Esophagus squamous epithelium (tissue), 5 donors: ENCODE measurements at places on chromosomes 6 and 20.

DNA sequence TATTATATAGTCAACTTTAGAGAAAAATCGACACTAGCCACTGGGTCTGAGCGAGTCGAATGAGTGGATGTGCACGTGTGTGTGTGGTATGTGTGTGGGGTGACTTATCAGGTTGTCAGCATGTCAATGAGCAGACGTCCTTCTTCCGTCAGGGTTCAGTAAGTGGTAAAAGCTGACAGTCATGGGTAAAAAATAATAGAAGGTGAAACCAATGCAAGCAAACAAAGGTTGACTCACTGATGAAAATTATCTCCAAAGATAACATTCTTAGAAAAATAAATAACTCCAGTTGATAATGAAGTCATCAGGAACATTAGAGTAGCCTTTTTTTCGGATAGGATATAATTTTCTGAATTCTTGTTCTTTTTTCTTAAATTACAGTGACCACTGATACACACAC, 243.8 kb upstream of the FOXQ1 start:
- DNase-seq: no peak

DNA sequence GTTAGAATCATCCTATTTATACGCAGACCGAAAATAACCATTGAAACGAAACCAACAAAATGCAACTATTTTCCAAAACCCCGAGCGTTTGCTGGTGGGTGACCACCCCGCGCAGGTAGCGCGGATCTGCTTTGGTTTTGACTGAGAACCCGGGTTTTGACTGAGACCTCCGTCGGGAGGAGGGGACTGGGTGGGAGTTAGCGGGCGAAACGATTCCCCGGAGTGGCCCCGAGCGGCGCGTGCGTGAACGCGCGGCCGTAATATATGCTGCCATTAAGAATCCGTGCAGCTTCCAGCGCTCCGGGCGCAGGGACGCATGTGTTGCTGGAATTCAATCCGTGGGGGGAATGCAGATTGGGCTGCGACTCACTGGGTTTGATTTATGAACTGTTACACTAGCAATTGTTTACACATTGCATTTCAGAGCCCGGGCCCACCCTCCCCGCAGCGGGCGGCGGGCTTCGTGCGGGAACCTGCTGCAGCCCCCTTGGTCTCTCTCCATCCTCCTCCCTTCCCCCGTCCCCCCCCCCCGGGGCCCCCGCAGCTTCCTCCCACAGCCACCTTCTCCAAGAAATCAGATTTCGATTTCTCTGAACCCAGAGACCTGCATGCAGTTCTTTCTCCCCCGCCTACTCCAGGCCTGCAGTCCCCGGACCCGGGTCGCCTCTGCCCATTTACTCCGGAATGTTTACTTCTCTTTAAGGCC, 9.9 kb downstream of the NRN1 start:
- no peak for DNase-seq

DNA sequence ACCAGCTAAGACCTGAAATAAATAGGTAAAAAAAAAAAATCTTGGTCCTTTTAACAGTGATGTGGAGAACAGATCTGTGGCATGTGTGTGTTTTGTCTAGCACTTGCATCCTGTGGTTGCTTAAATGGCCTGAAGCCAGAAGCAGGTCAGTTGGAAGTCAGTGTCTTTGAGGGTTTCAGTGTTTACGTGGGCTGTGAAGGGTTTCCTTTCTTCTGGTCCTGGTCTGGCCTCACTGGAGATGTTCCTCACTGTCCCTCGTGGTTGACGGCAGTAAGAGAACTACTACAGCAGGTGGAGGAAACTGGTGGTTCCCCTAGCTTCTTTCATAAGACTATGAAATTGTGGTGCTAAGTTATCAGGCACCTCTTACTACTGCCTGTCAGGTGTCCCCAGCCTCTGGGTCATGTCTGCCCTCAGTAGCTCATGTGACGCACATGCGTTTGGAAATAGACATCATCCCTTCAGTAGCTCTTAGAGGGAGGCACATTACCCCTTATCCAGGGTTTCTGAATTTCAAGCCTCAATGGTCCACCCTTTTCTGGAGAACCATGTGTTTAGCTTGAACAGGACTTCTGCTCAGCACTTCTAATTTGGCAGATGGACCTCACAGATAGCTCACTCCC, 59.4 kb upstream of the SCP2D1 start:
- DNase-seq: no peak

DNA sequence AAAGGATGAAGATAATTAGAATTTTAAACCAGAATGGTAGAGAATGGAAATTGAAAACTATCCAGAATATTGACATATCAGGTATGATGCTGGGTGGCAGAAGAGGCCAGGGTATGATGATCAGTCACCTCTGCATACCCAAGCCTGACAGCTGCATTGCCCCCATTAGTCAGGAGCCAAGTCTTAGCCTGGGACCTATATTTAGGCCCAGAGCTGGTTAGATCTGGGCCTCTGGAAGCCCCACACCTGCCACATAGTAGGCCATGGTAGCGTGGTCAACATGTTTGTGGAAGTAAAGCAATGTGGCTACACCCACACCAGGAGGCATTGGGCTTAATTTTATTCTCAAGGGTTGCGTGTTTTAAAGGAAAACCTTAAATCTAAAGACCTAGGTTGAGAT, 32.1 kb upstream of the CALHM6 start:
- DNase-seq: no peak

DNA sequence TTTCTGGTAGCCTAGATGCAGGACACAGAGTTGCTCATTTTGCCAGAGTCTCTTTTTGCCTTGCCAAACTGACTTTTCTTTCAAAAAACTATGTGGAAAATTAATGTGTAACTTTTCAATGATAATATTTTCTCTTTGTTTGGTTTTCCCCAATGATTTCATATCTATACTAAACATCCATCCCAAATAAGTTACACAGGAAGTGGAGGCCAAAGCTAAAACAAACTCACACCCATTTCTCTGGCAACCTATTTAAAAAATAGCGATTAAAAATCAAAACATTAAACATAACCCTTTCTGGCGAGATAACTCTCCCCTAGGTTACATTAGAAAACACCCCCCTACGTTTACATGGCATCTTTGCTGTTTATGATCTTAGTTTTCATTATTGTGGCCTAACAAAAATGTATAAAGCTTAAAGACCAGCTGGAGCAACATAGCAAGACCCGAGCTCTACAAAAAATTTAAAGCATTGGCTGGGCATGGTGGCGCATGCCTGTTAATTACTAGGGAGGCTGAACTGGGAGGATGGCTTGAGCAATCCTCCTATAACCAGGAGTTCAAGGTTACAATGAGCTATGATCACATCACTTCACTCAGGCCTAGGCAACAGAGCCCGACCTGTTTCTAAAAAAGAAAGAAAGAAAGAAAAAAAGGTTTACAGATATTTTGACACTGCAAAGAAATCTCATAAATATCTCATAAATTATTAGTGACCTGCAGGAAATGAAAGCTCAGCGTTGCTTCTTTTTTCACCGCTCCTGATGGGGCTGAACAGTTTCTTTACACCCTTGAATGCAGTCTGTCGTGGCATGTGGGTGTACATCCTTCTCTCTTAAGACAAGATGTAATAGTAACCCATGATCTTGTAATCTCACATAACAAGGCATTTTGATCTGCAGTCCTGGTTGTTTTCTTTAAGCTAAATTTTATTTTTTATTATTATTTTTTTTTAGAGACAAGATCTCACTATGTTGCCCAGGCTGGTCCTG, 32.8 kb upstream of the CEP85L start:
- no peak for DNase-seq

GRCh38 chr6:20202324-20202658, 10.0 kb downstream of the MBOAT1 start:
- DNase-seq: no peak

DNA sequence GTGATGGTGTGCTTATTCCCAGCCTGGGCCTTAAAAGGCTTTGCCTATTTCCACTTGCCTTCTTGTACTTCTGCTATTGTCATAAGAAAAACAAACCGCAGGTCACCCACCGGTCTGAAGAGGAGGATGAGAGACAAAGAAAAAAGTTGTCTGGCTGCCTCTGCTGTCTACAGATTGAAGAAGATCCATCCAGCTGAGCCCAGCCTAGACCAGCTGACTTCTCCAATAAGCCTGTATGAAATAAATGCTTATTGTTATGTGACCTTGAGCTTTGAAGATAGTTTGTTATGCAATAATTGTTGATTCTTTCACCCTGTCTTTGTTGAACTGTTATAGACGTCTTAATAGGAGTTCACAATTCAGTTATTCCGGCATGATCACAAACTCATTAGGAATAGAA, 223.8 kb upstream of the PRSS16 start:
- DNase-seq: no peak

DNA sequence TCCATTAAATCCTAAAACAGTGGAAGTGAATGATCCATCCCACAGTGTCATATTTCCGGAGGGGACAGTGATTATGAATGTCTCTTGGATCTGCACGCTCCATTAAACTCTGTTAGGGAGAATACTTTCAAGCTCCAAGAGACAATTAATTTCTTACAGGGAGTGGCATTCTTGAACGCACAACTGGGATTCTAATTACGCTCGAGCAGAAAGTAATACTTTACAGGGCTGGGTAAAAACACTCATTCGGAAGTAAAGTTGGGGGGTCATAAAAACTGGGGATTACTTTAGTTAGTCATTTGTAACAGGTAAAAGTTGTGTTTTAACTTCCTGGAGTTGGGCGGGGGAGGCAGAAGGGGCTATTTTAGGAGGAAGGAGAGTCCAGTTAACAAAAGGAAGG, 151.8 kb downstream of the ZFP64 start:
- DNase-seq: no peak

DNA sequence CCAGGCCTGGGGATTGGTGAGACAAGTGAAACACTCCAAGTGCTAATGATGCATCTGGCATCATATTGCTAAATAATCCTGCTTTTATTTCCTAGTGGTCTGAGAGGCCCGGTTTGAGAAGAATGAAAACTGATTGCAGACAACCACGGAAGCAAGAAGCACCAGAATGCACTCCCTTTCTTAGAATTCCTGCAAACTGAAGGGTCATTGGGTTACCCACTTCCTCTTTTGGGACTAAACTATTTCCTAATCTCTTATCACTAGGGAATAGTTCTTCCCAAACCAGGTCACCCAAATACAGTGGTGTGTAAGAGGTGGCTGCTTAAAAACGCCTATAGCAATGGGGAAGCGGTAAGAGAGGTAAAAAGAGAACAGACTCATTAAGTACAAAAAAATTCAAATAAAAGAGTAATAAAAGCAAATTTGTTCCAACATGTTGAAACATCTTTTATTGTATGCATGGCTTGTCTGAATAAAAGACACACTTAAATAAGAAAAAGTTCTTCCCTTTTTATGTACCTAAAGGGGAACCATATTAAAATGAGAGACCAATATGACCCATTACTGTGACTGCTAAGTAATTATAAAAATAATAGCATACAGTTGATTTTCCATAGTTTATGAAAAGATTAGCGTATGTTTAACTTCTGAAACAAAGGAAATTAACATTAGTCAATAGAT, 125.8 kb downstream of the MYB start:
- no peak for DNase-seq

DNA sequence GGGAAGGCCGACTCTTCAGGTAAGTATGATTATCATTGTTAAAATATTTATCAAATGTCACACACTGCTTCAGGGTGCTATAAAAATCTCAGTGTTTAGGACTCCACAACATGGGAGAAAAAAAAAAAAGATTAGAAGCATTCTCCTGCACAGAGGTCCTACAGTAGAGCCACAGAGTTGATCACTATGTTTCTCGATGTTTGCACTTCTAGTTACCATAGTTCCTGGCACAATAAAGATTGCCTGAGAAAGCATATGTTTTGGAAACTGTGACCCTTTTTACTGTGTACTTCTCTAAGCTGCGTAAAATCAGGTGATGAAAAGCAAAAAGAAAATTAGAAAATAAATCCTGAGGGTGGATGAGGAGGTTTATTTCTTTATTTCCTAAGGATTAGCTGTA, 269.9 kb upstream of the SYNCRIP start:
- no peak for DNase-seq

DNA sequence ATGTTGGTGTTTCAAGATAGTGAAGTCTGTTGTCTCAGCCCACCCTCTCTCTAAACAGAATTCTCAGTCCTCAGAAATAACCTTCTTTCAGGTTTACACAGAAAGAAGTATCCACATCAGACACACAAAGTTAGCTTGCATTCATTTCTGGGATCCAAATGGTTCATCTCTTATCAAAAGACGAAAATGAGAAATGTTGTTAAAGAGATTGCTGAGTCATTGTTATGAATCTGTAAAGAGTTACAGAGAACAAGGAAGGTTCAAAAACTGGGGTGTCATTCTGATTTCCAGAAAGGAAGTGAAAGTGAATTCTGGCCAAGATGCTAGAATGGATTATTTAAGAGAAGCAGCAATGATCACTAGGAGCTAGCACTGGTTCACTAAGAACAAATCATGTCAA, 90.5 kb upstream of the ATXN1 start:
- no peak for DNase-seq

- DNase-seq: no peak
Measured at GRCh38 chr20:61901392-61902220, 164.1 kb downstream of the TAF4 start.

DNA sequence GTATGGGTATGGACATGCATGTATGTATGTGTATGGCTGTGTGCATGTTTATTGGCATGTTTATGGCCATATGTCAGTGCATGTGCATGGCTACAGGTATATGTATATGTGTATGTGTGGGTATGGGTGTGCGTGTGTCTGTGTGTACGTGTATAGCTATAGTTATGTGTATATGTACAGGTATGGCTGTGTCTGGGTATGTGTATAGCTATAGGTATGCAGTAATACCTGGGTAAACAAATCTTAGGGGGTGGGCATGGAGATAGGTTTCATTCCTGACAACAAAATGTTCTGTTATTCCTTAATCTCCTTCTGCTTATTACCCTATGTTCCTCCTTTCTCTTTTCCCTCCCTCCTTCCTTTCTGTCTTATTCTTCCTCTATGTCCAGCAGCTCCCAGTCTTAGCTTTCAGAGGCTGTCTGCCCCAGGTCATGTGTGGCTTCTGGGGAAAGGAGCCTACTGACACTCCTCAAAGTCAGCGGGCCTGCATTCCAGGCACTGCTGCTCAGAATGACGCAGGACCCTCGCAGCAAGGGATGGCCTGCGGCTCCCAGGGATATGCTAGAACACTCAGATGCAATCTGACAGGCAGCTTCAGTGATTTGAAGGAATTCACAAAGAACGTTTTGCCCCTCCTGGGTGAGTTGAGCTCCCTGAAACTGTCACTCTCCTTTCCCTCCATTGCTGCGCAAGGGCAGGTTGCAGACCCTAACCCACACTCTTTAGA, 139.3 kb upstream of the PHACTR1 start:
- DNase-seq: no peak

DNA sequence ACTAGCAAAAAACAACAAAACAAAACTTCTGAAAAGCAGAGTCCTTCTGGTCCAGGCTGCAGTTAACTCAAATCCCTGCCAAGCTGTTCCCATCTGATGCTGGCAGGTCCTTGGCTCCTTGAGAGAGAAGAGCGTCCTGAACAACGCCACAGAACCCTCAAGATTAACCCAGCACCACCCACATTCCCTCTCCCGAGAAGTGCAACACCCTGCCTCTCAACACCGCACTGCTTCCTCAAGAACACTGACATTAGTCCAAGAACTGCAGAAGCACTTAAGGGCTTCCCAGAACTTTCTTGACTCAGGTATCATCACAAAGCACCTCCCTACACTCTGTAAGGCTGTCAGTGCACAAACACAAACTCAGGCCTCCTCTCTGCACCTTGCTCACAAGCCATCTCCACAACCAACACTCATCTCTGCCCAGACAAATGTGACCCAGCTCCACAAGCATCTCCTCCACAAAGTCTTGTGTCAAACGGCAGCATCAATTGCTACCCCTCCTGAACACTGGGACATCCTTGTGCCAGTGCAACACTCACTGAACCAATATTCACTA, 7.5 kb downstream of the MRPL14 start:
- no peak for DNase-seq

GRCh38 chr20:51631011-51631950, 88.8 kb upstream of the NFATC2 start:
- no peak for DNase-seq
